ENCODE measurements at places on chromosomes 4 and X. TPM values are rescaled to one million over a fixed set of nuclear protein-coding genes. Genes with fewer than 3 reads are reported as not detected.

- ATAC-seq = no peak
These were observed 40.3 kb downstream of the UCHL1 start for GRCh38 chr4:41296995-41297394.

- ATAC-seq = no peak
These were observed at the start of gene ARMCX2 for GRCh38 chrX:101659601-101660063. ARMCX2 (minus strand) TSS chrX:101659850; CDS start chrX:101657588, 2,262 bp downstream.

- no peak for ATAC-seq
These were observed 897.5 kb upstream of the AGA start for GRCh38 chr4:178339769-178340168.

GRCh38 chr4:17945303-17945702 is 76.3 kb downstream of the LCORL start:
- no peak for ATAC-seq

DNA sequence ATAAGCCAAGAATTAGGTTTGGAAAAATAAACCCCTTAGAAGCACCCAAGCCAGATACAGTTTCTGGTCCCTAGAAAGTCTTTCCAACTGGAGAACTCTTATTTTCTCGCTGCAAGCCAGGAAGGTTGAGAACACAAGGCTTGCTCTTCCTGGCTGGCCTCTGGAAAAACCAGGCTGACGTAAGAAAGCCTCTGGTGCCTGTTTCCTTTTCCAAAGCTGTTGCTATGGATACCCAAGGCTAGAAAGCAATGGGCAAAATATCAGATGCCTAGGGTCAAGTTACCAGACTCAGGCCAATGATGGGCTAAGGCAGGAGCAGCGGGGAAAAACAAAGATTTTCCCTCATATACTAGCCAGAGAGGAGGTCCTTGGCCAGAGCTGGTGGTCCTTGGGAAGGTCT is 281.6 kb downstream of the KLHL13 start:
- ATAC-seq = no peak

DNA sequence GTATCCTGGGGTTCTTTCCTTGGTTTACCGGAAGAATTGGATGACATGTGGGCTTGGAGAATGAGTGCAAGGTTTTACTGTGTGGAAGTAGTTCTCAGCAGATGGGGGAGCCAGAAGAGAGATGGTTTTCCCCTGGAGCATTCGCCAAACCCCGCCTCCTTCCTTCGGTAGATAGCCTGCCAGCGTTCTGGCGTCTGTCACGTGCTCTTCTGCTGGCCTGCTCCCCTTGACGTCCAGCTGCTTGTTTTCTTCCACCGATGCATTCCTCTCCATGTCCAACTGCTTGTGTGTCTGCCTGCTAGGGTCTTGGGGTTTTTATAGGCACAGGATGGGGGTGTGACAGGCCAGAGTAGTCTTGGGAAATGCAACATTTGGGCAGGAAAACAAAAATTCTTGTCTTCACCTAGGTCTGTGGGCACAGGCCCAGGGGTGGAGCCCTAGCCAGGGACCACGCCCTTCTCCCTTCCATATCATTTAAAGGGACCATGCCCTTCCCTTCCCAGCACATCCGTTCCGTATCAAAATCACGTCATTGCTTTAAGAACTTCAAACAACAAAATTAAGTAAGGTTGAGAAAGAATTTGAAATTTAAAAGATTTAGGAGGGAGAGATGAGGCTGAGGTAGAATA is 538.7 kb upstream of the SMIM31 start:
- no peak for ATAC-seq

DNA sequence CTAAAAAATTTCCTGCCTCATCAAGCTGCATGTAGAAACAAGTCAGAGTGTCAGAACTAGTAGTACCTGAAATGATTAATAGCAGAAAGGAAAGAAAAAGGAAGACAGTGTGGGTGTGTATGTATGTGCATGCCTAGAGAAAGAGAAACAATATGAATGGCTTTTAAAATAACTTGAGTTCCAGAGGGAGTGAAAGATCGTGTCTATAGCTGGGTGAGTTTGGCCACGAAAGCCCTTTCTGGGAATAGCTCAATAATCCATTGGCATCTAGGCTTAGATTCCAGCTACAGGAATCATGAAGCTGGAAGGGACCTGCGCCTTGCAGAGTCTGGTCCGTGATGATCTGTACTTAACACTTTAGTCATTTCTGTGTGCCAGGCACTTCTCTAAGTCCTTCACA is 195.6 kb downstream of the RAPGEF2 start:
- peak; percentile 98 for ATAC-seq

DNA sequence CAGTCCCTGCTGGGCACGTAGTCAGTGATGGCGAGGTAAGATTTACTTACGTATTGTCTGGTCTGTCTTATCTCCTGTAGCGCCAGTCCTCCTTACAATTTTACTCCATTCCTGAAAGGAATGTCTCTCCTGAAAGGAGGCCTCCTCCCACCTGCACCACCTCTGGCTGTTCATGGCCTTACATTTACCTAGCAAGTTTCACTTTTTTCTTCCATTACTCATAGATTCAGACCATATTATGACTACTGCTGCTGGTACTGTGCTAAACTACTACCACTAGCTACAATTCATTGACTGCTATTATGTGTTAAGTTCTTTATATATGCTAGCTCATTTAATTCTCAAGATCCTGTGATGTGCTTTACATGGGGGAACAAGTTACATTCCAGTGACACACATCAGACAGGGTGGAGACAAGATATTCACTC is 189.9 kb downstream of the BMPR1B start:
- ATAC-seq = peak; percentile 84

RGN gene
- 0.20 TPM for total RNA-seq

ANOS1 gene
- total RNA-seq = 1.4 TPM

Data from esophagus mucosa (tissue), 1 donor.